ENCODE measurements at places on chromosomes 11 and 22. TPM values are rescaled to one million over a fixed set of nuclear protein-coding genes. Genes with fewer than 3 reads are reported as not detected.

IL18BP gene
- total RNA-seq: 4.9 TPM

DGCR6 gene
- total RNA-seq: 0.90 TPM

USP47 gene
- 91.7 TPM for total RNA-seq

KCNK7 gene
- 0.18 TPM for total RNA-seq

LARGE2 gene
- total RNA-seq: under 0.01 TPM

OR52H1 gene
- 0.19 TPM for total RNA-seq

FGF3 gene
- not detected for total RNA-seq

SCUBE1 gene
- not detected for total RNA-seq

PKDREJ gene
- total RNA-seq: not detected

ADM gene
- total RNA-seq: 241 TPM

CLCF1 gene
- 3.3 TPM for total RNA-seq

GRIA4 gene
- not detected for total RNA-seq

TSPAN32 gene
- not detected for total RNA-seq

TRAF6 gene
- 7.7 TPM for total RNA-seq

C11orf86 gene
- total RNA-seq: not detected

CRYBB2 gene
- total RNA-seq: 0.18 TPM

PHOX2A gene
- total RNA-seq: not detected

GAL gene
- total RNA-seq: 0.28 TPM

RAPSN gene
- 0.27 TPM for total RNA-seq

PHF21B gene
- total RNA-seq: not detected

LINC01488 gene
- not detected for total RNA-seq

RIMBP3B gene
- total RNA-seq: not detected

OR8D2 gene
- total RNA-seq: not detected

SPTBN2 gene
- 21.5 TPM for total RNA-seq

AIFM3 gene
- 0.47 TPM for total RNA-seq

LRRC56 gene
- total RNA-seq: 0.47 TPM

CABP4 gene
- 0.45 TPM for total RNA-seq

Measured in endothelial cell of coronary artery (primary cell).